ENCODE measurements at places on chromosomes 2 and 18.

DNA sequence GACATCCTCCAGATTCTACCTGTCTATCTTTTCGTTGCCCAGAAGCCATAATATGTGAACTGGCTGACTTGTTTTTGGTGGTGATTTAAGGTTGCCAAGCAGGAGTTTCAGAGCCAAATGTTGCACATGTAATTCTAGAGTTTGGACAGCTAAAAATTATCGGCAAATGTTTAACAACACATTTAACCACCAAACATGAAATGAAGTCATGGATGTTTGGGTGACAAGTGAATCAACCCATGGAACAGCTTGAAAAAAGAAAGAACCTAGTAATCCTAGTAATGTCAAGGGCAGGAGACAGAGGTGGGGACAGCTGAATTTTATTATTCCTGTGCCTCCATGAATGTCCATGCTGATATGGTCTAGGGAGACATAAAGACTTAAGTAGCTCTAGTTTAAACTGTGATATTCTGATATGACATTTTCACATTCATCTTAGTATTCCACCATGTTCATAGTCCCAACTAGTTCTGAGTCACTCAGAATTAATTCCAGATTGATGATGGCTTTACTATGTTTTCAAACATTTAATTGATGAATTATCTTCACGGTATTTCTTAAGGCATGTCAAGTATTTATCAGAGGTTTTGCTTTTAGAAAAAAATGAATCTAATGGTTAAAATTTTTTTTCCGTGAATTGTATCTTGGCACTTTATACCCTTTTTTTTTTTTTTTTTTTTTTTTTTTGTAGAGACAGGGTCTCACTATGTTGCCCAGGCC, 101.7 kb downstream of the SOCS6 start:
- no peak for DNase-seq

GRCh38 chr2:180125245-180125962, 118.3 kb upstream of the CWC22 start:
- DNase-seq: peak; percentile 98

- no peak for DNase-seq
Measured at GRCh38 chr2:113276761-113277425, 1.8 kb downstream of the PAX8 start.

GRCh38 chr2:201220102-201220570, 37.2 kb downstream of the CASP10 start:
- no peak for DNase-seq

GRCh38 chr2:215879977-215880940, 133.1 kb downstream of the MREG start:
- DNase-seq: no peak

DNA sequence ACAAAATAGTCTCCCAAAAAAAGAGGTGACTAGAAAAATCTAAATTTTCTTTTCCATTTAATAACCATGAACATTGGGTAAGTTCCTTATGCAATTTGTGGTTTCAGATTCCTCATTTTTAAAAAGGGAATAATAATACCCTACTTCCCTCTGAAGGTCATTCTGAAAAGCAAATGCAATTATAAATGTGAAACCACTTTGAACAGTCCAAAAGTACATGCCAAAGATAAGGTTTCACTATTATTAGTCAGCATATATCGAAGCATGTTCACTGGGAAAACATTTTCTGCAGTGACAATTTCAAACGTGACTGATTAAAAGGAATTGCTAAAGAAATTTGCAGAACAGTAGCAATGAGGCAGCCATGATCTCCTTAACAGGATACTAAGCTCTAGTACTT, 100.1 kb upstream of the RNF152 start:
- peak; percentile 10 for DNase-seq

DNA sequence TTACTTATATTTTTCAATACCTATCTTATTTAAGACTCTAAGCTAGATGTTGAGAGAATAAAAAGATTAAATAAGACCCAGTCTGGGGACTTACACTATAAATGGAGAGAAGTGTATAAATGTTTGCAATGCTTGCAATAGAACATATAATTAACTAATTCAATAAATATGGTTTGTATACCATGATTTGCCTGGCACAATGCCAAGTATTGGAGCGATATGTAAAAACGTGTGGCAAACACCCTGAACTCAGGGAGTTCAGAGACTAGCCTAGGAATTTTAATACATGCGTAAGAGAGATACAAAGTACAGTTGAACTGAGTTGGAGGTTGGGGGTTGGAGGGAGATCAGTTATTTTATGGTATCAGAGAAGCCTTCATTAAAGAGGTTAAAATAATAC, 251.8 kb upstream of the DDX18 start:
- no peak for DNase-seq

- no peak for DNase-seq
Measured at GRCh38 chr2:240571314-240571973, 3.2 kb downstream of the RNPEPL1 start.

DNA sequence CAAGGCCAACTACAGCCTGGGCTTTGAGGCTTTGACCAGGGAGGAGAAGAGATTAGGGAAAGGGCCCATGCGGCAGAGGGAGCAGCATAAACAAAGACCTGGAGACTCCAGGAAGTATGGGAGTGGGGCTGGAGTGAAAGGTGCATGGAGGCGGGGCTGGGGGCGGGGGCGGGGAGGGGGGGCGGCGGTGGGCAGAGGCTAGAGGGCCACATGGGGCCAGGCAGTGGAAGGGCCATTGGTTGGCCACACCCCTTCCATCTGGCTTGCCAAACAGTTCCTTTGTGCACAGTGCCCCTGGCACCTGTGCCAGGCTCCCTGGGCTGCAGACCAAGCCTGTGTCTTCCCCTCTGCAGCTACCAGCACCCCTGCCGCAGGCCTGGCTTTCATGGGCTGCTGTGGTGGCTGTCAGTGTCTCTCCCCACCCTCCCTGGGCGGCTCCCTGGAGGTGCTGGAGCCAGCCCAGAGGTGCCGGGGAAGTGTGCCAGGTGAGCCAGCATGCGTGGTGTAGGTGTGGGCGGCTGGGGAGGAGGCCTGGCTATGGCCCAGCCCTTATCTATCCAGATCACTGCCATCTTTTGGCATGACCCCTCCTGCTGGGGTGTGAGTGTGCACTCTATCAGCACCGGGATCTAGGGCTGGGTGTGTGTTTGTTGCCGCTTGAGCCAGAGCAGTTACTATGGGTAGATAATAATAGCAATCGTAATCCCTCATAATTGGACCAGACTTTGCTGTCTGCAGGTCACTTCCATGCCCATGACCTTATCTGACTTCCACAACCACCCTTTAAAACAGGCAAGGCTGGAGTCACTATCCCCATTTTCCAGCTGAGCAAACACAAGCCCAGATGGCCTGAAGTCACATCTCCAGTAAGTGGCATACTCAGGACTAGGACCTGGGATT, 30.5 kb downstream of the DNMT3A start:
- no peak for DNase-seq

- no peak for DNase-seq
Measured at GRCh38 chr2:109614715-109615636, 812 bp downstream of the SOWAHC start.

DNA sequence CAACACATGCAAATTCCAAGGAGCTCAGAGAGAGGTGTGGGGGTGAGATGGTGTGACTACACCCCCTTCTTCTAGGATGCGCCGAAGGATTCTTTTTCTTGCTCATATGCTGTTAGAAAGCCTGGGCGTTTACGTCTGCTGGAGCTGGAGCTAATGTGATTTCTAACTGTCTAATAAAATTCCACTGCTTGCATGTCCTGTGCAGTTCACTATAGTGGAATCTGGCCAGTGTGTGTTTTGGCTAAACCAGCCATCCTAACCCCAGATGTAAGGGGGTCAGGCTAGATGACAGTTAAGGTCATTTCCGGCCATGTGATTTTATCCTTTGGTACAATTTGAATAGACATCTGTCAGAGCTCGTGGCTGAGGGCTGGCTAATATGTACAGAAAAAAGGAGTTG, 194.1 kb downstream of the PRKCE start:
- no peak for DNase-seq

GRCh38 chr2:233468741-233469110, 97.9 kb downstream of the USP40 start:
- DNase-seq: no peak

- no peak for DNase-seq
Measured at GRCh38 chr2:6181926-6182325, 489.7 kb downstream of the SOX11 start.

DNA sequence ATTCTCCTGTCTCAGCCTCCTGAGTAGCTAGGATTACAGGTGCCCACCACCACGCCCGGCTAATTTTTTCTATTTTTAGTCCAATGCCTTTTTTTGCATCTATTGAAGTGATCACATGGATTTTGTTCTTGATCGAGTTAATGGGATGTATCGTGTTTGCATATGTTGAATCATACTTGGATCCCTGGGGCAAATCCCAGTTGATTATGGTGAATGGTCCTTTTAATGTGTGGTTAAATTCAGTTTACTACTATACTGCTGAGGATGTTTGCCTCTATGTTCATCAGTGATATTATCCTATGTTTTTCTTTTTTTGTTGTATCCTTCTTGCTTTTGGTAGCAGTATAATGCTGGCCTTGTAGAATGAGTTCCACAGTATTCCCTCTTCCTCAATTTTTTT, 8.2 kb upstream of the TTC21B start:
- no peak for DNase-seq

DNA sequence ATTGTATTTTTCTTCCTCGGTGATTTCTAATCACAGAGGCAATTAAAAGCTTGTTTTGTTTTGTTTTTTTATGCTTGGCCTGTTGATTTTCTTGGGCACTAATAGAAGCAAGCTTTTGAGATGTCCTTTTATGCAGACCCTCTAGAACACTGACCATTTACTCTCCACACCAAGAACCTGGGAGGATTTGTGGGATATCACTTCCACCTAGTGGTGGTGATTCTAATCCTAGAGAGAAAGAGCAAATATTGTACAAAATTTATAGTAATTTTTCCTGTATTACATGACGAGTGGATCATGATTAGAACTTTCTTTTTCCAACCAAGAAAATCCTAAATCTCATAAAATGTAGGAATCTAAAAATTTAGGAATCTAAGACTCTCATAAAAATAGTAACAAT, 23.4 kb downstream of the NEMP2 start:
- peak; percentile 25 for DNase-seq

DNA sequence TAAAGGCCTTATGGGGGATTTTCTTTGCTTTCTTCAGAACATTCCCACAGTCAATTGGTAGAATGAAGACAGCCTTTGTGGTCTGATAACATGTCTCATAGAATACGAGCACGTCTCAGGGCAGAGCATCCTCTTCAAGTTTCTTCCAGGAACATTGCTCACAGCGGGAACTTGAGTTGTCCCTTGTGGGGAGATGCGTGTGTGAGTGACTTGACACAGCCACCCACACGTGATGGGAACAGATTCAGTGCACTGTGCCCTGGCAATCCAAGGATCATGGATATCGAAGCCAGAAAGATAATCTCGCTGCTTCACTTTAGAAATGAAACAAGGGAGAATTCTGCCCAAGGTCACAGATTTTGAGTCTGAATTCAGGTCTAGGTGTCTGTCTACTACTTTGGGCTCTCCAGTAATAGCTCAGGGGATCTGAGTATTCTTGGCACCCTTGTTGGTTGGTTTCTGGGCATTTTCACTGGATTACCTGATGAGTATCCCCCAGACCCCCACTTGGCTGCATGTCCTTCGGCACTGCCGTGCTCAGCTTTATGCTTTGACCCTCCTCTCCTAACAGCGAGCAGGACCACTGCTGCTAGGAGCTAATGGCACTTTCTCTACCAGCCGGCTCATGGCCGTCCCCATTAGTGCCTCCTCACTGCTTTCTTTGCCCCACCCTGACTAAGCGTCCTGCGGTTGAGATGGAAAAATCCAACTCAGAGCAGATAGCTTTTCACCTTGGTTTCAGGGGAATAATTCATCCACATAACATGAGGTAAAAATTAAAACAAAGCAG, 75.9 kb upstream of the FOSL2 start:
- no peak for DNase-seq

DNA sequence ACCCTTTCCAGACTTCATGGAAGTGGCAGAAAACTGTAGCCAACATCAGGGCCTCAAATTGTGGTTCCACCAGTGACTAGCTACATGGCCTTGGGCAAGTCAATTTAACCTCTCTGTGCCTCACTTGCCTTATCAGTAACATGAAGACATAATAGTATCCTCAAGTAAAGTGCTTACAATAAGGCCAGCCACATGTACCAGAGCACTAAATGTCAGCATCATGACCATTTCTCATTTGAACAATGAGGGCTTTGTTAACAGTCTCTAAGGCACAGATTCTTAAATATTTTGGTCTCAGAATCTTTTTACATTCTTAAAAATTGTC, 5.8 kb upstream of the KCMF1 start:
- DNase-seq: no peak

- DNase-seq: no peak
Measured at GRCh38 chr2:195560209-195560895, 96.7 kb upstream of the SLC39A10 start.

GRCh38 chr2:176002688-176003210, 682 bp upstream of the LNPK start:
- DNase-seq: peak; percentile 29

DNA sequence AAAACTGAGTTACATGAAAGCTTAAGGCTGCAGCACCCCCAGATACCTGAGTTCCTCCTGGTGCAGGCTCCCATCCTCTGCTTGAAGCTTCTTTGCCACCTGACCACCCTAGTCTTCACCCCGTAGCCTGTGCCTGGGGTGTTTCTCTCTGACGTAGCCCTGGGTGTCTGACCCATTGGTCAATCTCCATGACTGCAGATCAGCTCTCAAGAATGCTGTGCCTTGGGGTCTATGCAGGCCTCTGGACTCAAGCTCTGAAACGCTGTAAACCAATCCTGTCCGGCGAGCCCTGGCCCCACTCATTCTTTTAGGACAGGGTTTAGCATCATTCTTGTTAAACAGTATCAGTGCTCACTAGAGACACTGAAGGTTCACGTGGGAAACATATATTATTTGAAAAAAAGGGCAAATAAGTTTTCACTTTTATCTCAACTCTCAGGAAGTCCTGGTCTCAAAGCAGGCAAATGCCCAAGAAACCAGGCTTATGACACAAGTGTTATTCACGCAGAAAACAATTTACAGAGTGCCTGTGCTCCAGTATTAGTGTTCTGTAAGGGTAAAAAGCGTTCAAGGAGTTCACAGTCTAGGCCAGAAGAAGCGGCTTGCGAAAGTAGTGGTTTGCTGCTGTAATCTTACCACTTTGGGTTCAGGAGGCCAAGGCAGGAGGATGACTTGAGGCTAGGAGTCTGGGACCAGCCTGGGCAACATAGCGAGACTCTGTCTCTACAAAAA, 22.8 kb upstream of the PPP4R1 start:
- no peak for DNase-seq

Data from A172 (cell line).